ENCODE measurements at places on chromosomes 4 and X.

- no peak for DNase-seq
Measured at GRCh38 chrX:4588056-4588455, 874.6 kb upstream of the PRKX start.

GRCh38 chr4:170990989-170991589 is 822.1 kb upstream of the GALNTL6 start:
- no peak for DNase-seq

DNA sequence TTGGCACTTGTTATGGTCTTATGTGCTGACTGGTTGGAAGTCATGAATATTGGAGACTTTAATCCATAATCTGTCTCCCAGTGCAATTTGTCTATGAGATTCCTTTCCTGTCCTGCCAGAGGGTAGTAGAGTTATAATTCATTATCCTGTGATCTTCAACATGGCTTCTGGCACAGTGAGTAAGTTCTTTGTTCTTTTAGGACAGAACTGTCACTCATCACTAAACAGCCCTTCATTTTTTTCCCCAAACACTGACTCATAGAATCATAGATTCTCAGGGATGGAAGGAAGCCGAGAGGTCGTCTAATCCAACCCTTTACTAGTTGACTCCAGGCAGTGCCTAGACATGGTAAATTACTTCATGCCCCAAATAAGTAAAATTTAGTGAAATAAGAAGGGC is 78.4 kb downstream of the LUZP4 start:
- DNase-seq, result no peak

- no peak for DNase-seq
Measured at GRCh38 chr4:86831262-86832130, 17.7 kb downstream of the SLC10A6 start.

DNA sequence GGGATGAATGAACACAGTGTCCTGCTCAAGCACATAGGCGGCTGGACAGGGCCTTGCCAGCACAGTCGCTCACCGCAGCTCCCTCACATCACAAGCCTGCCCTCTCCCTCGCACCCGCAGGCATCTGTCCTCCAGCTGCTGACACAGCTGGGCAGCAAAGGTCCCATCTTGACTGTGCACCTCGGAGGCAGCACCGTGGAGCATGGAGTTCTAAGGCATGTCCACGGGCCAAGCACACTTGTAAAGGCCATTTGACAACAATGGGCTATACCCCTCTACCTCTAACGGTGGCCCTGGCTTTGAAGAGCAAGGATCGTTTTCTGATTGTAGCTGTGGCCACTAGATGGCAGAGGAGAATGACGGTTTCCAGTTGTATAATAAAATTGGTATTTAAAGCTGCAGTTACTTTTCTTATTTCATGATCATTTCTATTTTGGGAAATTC is 53.8 kb downstream of the APLN start:
- peak; percentile 3 for DNase-seq

All from cerebellum (tissue), 4 donors.